Activated naive CD8-positive, alpha-beta T cell treated with anti-CD3 and anti-CD28 coated beads, Interleukin-2, amount 10 ng/mL, durations not matched to agents 7 days and 5 days (primary cell): ENCODE measurements at places on chromosomes 1 and 21. TPM values are rescaled to one million over a fixed set of nuclear protein-coding genes. Genes with fewer than 3 reads are reported as not detected.

KLHL21 gene
- 39.0 TPM for total RNA-seq

CGN gene
- 0.40 TPM for total RNA-seq

MPL gene
- not detected for total RNA-seq

GUCA2A gene
- total RNA-seq = not detected

FAM20B gene
- 35.0 TPM for total RNA-seq

IQCC gene
- 4.9 TPM for total RNA-seq

TSPEAR gene
- total RNA-seq = not detected

- DNase-seq = no peak
Measured at GRCh38 chr21:43289966-43290365, 121.2 kb downstream of the CRYAA start.

DNA sequence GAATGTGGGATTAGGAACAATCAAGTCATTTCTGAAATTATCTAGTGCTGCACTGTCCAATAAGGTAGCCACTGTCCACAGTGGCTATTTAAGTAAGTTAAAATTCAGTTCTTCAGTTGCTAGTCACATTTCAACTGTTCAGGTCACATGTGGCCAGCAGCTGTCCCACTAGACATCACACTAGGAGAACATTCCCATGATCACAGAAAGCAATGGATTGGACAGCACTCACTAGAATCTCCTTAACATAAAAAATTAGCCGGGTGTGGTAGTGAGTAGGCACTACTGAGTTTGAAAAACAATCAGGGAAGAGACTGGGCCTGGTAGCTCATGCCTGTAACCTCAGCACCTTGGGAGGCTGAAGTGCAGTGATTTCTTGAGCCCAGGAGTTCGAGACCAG is 33.6 kb downstream of the NUP133 start:
- no peak for DNase-seq

GRCh38 chr1:112702067-112702395 is 4.9 kb downstream of the RHOC start:
- no peak for DNase-seq

- no peak for DNase-seq
Measured at GRCh38 chr1:212565571-212566305, 42.8 kb upstream of the ATF3 start.
